Caudate nucleus (tissue), 63 donors: ENCODE measurements at places on chromosomes 5 and 9.

- no peak for DNase-seq
These were observed 30.1 kb downstream of the EGR1 start for GRCh38 chr5:138495351-138495750.

GRCh38 chr9:127723444-127723843 is 7.6 kb downstream of the TTC16 start:
- no peak for DNase-seq

DNA sequence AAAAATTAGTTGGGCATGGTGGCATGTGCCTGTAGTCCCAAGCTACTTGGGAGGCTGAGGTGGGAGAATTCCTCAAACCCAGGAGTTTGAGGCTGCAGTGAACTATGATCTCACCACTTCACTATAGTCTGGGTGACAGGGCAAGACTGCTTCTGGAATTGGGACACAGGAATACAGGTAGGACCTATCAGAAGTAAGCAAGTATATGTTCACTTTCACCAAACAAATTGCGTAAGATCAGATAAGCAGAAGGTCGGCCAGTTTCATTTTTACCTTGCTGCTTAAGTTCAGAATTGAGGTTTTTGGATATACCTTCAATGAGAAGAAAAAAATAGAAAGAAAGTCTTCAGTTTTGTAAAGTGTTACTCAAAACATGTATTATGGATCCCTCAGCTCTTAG is 171.7 kb downstream of the MAT2B start:
- no peak for DNase-seq

DNA sequence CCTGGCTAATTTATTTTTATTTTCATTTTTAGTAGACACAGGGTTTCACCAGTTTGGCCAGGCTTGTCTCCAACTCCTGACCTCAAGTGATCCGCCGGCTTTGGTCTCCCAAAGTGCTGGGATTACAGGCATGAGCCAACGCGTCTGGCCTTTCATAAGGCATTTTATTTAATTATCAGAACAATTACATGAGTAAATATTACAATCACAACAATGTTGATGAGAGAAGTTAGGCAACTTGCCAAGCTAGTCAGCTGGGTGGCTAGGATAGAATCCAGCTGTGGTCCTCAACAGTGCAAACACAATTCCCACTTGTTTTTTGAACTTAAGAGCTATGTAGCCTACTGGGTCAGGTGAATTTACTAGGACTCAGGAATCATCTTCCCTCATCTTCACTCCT is 22.0 kb downstream of the C9orf57 start:
- no peak for DNase-seq

- no peak for DNase-seq
These were observed 330.3 kb upstream of the IRX1 start for GRCh38 chr5:3265131-3265885.

DNA sequence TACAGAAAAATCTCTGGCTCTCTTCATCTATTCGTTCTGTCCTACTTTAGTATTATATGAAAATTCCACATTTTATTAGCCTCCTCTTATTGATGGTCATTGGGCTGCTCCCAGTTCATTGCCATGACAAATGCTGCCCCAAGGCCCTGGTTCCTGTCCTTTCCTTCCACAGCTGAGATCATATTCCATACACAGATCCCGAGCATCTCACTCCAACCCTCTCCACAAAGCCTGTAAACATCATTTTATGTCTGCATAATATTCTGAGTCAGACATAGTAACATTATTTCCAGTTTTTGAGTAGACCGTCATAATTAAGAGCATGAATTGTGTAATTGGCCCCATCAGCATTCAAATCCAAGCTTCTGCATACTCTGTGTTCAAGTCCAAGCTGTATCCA is 86.3 kb downstream of the MVB12B start:
- DNase-seq, result no peak

DNA sequence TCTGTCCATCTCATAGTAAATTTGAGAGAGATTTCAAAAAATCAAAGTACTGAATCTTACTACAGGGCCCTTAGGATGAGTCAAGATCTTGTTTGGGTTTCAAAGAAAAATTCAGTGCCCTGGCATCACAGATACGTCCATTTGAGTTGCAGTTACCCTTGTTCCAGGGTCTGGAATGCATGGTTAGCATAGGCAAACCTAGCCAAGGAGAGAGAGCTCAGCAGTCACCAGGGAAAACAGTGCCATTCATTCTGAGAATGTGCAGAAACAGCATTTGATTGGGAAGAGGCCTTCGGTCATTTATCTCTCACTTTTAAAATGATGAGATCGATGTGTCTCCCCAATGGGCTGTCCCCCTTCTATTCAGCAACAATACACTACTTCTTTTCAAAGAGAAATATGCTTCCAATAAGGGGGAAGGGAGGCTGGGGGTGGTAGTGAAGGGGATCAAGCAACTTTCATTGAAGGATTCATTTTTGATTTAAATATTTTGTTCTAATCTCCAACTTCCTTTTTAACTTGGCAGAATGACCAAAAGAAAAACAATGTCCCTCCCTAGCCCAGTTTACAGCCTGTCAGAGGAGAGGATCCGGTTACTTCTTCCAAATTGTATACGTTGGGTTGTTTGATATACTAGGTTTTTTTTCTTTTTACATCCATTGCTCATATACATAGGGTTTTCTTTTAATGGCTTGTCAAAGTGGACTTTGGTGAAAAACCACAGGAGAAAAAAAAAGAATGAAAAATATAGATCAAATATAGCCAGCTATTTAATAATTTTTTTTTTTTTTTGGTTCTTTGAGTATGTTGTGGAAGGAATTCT is 491.1 kb downstream of the CCDC171 start:
- no peak for DNase-seq
